NCI-H446 treated with DMSO at 0.1 percent for 48 hours (cell line): ENCODE measurements at places on chromosomes 2 and 18.

- DNase-seq, result no peak
Observed at GRCh38 chr18:31102025-31102684, at the start of gene DSC2. TSS of gene DSC2 (minus strand) at chr18:31102421. CDS start at chr18:31101971, 450 bp downstream.

- no peak for DNase-seq
Observed at GRCh38 chr2:202378662-202379358, 2.7 kb downstream of the BMPR2 start.

- no peak for DNase-seq
Observed at GRCh38 chr18:10449396-10449795, 5.0 kb upstream of the APCDD1 start.

- no peak for DNase-seq
Observed at GRCh38 chr2:32904751-32905150, 42.0 kb upstream of the LTBP1 start.

- no peak for DNase-seq
Observed at GRCh38 chr2:133362061-133362476, 206.2 kb downstream of the NCKAP5 start.

DNA sequence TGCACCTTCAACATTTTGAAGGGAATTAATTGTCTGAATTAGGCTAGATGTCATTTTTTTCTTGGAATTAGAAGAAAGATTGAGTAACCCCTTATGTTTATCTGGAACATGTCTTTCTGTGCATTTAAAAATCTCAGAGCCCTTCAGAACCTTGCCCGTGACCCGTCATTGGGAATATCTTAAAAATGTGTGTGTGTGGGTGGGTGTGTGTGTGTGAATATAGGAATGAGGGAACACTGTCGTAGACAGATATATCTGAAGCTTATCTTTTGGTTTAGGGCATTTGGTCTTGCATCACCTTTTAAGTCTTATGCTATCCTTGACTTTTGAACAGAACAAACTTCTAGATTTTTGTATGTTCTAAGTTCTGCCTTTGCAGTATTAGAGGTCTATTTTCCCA lies 13.5 kb upstream of the IL1RL1 start:
- DNase-seq, result no peak

DNA sequence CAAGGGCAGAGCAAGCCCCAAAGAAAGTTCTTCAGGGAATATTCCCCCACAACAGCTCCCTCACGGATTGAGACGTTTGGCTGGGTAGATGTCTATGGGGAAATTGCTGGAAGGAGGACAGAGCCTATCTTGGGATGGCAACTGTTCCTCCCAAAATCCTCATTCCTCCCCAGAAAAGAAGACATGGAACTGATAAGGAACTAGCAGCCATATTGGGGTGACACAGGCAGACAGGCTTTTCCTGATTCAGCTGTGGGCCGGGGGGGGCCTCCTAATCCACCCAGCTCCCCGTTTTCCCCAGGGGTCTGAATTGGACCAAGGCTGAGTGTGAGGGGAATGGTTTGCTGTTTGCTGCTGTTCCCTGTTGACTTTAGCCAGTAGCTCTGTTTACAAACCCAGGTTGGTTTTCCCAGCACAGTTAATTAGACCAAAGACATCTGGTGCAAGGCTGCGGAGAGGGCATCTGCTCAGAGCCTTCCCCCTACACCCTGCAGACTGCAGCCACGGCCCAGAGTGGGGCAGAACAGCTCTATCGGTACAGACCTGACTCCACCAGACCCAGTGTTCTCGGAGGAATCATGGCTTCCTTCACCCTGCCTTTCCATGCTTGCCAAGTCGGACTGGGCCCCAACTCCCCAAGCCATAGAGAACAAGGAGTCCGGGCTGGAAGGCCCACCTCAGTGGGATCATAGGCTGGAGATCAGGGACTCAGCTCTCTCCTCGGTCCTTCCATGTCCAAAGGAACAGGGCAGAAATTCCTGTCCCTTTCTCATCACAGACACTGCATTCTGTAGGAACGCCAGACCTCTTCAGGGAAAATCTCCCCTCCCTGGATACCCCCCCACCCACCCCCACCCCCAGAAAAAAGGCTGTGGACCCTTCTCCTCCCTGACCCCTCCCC lies 1.7 kb upstream of the PKDCC start:
- DNase-seq, result no peak

DNA sequence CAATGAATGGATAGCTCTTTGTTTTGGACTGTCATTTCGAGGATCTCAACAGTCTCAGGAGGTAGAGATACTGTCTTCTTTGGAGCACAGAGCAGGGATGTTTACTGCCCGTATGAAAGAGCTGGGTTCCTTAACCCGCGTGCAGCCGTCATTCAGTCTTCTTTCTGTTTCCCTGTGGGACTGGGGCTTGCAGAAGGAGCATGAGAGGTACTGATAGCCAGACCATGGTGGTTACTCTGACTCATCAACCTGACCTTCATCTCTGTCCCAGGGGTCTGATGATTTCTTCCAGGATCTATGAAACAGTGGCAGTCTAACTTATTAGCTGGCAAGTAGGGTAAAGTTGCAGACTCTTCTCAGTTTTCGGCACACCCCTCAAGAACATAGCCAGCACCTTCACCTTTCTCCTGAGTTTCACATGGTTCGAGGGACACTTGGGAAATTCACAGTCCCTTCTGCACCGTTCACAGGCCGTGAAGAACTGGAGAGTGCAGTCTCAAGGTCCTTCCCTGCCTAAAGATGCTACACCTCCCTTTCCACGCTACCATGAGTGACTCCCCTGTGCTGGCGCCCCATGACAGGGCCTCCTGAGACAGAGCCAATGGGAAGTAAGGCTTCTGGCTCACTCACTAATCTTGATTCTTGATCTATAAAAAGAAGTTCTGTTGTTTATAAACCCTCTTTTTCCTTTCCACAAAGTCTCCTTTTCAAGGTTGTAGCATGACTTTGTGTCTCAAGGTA lies 226.2 kb downstream of the MC4R start:
- DNase-seq, result no peak

GRCh38 chr2:98387478-98387877 lies 41.2 kb downstream of the CNGA3 start:
- DNase-seq, result no peak

- peak; percentile 59 for DNase-seq
Observed at GRCh38 chr18:10353791-10354190, 100.6 kb upstream of the APCDD1 start.

GRCh38 chr2:217669831-217670230 lies 333.0 kb downstream of the TNS1 start:
- DNase-seq, result no peak

GRCh38 chr2:96703021-96703751 lies 36.7 kb downstream of the LMAN2L start:
- no peak for DNase-seq
